ENCODE measurements at places on chromosomes 11 and 22.

- no peak for DNase-seq
Measured at GRCh38 chr11:76296731-76297542, 84.0 kb downstream of the THAP12 start.

DNA sequence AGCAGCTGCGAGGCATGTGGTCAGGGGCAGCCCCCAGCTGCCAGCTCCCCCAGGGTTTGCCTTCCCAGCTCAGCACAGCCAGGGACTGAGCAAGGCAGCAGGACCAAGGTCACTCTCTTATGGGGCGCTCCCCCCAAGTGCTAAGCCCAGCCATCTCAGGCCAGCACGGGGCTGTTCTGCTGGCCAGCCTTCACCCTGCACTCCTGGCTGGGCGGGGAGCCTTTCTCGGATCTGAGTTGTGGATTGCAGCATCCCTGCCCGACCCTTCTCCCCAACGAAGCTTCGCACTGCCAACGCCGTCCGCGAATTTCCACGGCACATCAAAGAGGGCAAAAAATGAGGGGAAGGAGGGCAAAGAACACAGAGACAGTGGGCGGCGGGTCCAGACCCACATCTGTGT lies 42.5 kb upstream of the GAL start:
- no peak for DNase-seq

GRCh38 chr22:41544671-41545476 lies 604 bp upstream of the POLR3H start:
- no peak for DNase-seq

GRCh38 chr11:87803748-87804147 lies 371.5 kb downstream of the RAB38 start:
- no peak for DNase-seq

GRCh38 chr11:76067099-76067498 lies 139.2 kb downstream of the WNT11 start:
- DNase-seq: no peak

DNA sequence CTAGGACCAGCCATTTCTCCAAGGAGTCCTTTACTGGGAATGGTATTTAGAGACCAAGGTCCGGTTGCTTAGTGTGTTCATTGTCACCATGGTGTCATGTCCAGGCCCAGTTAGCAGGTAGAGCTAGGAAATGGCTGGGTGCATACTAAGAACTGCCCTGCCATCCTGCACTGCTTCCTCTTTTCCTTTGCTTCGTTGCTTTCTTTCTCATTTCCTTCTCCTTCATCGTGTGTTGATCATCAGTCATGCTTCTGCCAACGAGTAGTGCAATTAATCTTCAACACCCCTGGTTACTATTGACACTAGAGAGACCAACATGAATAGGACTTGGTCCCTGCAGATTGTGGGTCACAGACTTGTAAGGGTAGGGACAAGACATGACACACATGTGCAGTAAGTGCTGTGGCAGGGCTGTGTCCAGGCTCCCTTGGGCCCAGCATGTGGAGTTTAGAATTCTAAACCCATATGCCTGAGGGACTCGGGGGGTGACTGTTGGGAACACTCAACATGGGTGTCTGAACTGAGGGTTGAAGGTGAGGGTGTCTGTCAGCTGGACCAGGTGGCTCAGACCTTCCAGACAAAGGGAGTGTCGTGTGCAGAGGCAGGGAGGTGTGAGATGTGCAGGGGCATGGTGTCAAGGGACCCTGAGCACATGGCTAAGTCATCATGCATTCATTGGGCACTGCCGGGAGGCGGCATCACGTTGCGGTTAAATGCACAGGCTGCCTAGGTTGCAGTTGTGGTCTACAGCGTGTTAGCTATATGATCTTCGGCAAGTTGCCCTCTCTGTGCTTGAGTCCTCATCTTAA lies 42.6 kb downstream of the ST14 start:
- no peak for DNase-seq

Measured in stimulated activated CD4-positive, alpha-beta T cell treated with anti-CD3 and anti-CD28 coated beads, Interleukin-1b, Interleukin-23, amount 100 ng/mL, for 1 hour (primary cell).